T-helper 2 cell treated with Interferon-gamma antibody and Interleukin-4, amounts not matched to agents 5 μg/mL and 100 μg/mL, for 36 hours (primary cell): ENCODE measurements at places on chromosomes 1 and 21.

DNA sequence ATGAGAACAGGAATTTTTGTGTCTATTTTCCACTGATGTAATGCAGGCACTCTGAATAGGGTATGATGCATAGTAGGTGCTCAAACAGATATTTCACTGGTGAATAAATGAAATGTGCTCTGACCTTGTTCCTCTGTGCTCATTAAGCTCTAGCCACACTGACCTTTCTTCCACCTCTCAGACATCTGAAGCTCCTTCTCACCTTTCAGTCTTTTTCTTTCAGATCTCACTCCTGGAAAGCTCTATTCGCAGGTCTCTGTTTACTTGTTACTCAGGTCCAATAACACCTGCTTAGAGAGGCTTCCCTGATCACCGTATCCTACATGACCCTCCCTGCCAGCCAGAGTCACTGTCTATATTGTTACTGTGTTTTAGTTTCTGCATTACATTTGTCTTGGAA, 59.2 kb upstream of the IVNS1ABP start:
- no peak for DNase-seq

GRCh38 chr1:248804771-248805681, 20.7 kb downstream of the SH3BP5L start:
- DNase-seq: no peak

DNA sequence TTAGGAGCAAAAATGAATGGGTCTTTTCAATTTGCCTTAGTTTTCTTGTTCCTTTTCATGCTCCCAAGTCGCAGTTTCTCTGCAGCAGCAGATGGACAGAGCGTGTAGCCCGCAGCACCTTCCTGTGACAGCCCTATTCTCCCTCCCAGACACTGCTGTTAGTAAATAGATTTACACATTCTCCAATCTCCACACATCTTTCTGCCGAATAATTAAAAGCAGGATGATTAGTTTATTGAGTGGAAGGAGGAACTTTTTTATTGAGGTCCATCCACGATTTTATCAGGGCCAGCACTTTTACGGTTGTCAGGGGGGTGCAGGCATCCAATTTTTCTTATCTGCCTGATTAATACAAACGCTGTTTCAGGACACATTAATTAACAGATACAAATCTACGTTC, 98.2 kb upstream of the USH2A start:
- DNase-seq: no peak

- DNase-seq: no peak
These were observed 54.6 kb upstream of the SYT14 start for GRCh38 chr1:209883341-209883971.

GRCh38 chr1:79662596-79662995, 656.1 kb upstream of the ADGRL4 start:
- DNase-seq: no peak

GRCh38 chr1:155010211-155010918, 7.8 kb downstream of the ZBTB7B start:
- peak; percentile 56 for DNase-seq

GRCh38 chr21:32261929-32262328, 16.9 kb downstream of the MIS18A start:
- DNase-seq: no peak

- no peak for DNase-seq
These were observed 32.2 kb downstream of the SNX27 start for GRCh38 chr1:151644001-151644400.

DNA sequence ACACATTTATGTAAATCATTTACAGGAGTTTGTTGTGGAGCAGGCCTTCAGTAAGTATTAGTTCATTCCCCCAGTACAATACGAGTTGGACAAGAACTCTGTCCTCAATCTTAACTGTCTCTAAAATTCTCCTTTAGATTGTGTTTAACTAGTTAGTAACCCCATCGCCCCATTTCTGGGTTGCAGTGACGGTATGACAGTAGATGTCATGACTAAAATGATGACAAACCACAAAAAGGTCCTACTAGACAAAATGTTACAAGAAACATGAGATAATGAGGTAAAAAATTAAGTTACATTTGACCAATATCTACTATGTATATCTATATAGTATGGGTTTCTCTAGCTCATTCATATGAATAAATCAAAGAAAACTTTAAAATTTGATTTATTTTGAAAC, 41.1 kb downstream of the CD58 start:
- no peak for DNase-seq

GRCh38 chr1:25006770-25007169, 76.7 kb upstream of the RUNX3 start:
- no peak for DNase-seq

- no peak for DNase-seq
These were observed 27.1 kb downstream of the MPZL1 start for GRCh38 chr1:167748906-167749305.

- no peak for DNase-seq
These were observed 77.7 kb upstream of the ZBTB40 start for GRCh38 chr1:22374001-22374400.

- DNase-seq: peak; percentile 55
These were observed 11.9 kb downstream of the FASLG start for GRCh38 chr1:172670791-172671190.

GRCh38 chr1:170073893-170074249, 624 bp downstream of the KIFAP3 start:
- DNase-seq: no peak

GRCh38 chr1:54794451-54795355, 6.4 kb downstream of the TTC22 start:
- no peak for DNase-seq

DNA sequence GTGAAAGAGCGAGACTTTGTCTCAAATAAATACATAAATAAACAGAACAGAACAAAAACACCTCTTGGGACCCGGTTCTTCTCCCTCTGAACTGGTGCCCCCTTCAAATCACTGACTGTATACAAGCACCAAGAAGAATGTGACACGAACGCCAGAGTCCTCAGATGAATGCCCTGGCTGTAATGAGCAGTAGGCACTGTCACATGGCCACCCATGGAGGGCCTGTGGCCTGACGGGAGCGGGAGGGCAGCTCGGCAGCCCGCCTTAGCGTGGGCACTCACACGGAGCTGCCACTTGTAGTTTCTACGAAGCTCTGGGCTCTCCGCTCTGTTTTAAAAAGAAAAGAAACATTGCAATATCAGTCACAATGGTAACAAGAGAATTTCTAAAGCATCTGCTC, 146.0 kb downstream of the PEX14 start:
- no peak for DNase-seq

- no peak for DNase-seq
These were observed 23.2 kb downstream of the ARID4B start for GRCh38 chr1:235304549-235305451.

DNA sequence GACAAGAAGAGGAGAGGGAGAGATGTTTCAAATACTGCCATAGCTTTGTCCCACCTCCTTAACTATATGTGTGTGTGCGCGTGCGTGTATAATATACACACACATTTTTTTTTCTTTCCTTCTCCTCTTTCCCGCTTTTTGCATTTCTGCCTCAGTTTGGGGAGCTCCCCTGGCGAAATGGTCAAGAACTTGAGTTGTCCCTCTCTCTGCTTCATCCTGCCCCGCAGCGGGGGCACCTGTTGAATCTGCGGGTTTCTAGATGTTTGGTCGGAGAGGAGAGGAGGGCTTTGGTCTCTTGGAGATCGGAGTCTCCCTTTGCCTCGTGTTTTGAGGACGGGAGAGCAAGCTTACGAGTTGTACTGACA, 504 bp downstream of the SCCPDH start:
- DNase-seq: no peak

GRCh38 chr21:38319781-38320180, 63.0 kb downstream of the KCNJ15 start:
- DNase-seq: no peak

DNA sequence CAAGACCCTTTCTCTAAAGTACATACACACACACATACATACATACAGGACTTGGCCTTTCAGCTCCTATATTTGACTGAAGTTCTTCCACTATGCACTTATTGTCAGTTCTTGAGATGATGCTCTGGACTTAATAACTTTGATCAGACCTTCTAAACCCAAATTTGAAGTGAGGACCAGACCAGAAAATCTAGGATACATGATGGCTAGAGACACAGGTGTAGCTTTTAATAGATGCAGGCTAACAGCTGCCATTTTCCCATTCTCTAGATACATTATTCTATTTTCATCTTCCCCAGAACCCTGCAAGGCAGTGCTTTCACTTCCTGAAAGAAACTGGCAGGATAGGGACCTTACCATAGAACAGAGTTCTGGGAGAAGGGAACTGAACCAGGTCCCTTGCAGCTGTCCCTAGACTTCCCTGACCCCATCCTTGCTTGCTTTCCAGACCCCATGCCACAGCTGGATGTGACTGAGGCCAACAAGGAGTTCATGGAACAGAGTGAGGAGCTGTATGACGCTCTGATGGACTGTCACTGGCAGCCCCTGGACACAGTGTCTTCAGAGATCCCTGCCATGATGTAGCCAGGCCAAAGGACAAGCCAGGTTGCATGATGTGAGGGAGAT, 14.9 kb upstream of the RAB42 start:
- no peak for DNase-seq

- no peak for DNase-seq
These were observed 162.7 kb downstream of the IER5 start for GRCh38 chr1:181251001-181251712.

DNA sequence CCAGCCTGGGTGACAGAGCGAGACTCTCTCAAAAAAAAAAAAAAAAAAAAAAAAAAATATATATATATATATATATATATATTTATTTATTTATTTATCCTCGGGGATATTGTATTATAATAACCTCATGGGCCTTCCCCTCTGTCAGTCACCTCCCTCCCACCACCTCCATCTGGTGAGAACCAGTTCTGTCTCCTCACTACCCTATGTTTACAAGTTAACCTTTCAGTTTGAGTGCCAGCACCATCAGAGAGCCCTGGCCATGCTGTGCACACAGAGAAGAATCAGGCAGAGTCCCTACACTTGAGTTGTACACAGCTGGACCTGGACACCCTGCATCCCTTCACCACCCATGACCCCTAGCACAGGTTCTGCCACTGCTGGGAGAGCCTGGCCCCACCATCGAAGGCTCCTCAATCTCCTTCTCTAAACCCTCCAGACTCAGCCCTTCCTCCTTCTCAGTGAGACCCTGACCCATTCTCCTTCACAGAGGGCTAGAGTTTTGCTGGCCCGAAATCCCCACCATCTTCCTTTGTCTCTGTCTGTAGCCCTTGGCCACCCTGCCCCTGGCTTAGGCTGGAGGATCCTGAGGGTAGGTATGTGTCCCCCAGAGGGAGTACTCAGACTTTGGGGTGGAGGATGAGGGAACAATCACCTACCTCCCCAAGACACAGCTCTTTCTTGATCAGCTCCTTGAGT, 1.2 kb downstream of the S100A5 start:
- DNase-seq: no peak

- DNase-seq: no peak
These were observed 68.8 kb upstream of the COL6A1 start for GRCh38 chr21:45912611-45913417.

- DNase-seq: no peak
These were observed 65.4 kb downstream of the PLEKHA6 start for GRCh38 chr1:204294357-204294756.
